ENCODE measurements at places on chromosomes 7 and 10.

DNA sequence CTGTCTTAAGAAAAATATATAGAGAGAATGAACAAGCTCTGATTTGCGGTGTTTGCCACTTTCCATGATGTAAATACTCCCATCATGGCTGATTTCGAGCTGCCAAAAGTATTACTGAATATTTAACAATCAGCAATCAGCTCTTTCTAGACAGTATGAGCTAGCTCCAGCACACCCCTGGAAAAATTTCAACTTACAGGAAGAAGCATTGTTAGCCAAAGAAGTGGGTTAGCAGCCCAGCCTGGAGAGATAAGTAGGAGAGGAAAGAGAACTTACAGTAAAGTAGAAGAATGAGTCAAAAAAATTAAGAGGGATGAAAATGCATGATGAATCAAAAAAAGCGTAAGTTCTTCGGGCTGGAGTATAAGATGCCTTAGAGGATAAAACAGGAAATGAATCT is 60.6 kb upstream of the ANK3 start:
- no peak for DNase-seq

- no peak for DNase-seq
These were observed 65.0 kb downstream of the DNAJC12 start for GRCh38 chr10:67772894-67773511.

GRCh38 chr7:39587393-39587792 is 21.2 kb downstream of the YAE1 start:
- no peak for DNase-seq

- DNase-seq = no peak
These were observed 118.1 kb upstream of the RHEB start for GRCh38 chr7:151637781-151638261.

DNA sequence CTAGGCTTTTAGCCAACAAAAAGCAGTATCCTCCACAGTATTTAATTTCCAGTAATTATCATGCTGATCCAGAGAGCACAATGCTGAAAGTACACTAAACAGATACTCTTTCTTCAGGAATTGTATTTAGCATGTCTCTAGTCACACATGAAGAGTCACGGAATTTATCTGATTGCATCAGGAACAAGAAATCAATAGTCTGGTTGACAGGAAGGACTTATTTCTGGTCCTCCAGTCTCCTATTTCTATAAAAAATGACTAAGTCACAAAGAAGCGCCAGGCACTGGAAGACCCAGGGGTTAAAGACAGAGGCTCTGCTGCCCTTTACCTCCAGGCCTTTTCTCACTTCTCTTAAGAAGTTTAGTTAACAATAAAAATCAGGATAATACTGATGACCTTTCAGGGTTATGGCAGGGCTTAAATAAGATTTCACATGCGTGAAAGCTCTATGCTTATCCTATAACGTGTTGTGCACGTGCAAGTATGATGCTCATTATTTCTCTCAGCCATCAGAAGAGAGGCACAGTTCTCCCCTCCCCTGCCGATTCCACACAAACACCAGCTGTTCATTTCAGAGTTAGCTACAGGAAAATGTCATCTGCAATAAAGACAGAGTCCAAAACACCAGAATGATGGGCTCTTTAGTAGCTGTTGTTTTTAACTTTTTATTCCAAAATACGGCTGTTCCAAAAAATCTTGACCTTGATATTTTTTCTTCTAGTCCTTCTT is 36.9 kb downstream of the SLC26A4 start:
- DNase-seq = no peak

GRCh38 chr7:41691286-41692190 is 11.4 kb downstream of the INHBA start:
- DNase-seq = no peak

GRCh38 chr7:620056-620455 is 100.4 kb upstream of the PDGFA start:
- DNase-seq = peak; percentile 59

GRCh38 chr10:101136007-101136707 is 5.1 kb downstream of the TLX1 start:
- peak; percentile 70 for DNase-seq

- DNase-seq = no peak
These were observed 104.1 kb downstream of the PPP1R3C start for GRCh38 chr10:91528768-91529167.

GRCh38 chr10:43231523-43232078 is 35.3 kb downstream of the RASGEF1A start:
- peak; percentile 31 for DNase-seq

DNA sequence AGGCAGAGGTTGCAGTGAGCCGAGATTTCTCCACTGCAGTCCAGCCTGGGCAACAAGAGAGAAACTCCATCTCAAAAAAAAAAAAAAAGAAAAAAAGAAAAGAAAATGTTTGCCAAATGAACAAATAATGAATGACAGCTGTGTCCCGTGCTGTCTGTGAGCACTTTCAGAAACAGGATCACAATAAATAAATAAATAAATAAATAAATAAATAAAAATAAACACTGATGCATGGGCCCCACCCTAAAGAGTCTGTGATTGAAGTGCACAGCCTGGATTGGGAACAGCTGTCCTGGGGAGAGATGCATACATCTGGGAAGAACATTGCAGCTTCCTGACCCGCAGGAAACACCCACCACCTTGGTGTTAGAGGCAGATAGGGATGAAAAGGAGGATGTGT is 123.6 kb downstream of the NPTX2 start:
- DNase-seq = no peak

DNA sequence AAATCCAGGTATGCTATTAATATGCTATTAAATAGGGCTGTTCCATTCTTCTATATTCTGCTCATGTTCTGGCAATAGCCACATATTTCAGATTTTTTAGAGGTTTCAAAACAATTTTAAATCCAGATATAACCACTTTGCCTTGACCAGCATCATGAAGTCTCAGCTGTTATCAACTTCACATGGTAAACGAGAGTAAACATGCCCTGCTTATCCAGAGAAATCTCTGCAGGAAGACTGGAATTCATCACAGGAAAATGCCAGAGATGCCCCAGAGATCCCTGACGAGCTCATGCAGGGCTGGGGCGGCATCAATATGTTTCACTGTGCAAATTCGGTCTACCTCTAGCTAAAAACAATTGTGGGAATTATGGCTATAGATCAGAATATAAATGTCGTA is 126.5 kb downstream of the FANK1 start:
- DNase-seq = no peak

GRCh38 chr7:996079-996872 is 13.3 kb downstream of the CYP2W1 start:
- DNase-seq = no peak

DNA sequence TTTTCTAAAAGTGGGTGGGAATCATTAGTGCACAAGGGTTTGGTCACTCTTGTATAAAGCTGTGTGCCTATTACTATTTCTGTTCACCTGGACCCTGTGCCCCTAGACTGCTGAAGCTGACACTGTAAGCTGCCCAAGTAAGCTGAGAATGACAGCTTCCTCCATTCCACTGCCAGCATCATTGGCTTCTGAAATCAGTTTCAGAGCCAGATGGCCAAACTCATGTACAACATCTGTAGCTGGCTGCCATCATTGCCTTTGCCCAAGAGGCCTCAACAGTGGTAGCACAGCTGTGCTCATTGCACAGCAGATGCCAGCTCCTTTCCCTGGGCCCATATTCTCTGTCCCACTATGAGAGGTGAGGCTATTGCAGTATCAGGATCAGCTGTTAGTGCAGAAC is 165.7 kb downstream of the CPEB3 start:
- no peak for DNase-seq

DNA sequence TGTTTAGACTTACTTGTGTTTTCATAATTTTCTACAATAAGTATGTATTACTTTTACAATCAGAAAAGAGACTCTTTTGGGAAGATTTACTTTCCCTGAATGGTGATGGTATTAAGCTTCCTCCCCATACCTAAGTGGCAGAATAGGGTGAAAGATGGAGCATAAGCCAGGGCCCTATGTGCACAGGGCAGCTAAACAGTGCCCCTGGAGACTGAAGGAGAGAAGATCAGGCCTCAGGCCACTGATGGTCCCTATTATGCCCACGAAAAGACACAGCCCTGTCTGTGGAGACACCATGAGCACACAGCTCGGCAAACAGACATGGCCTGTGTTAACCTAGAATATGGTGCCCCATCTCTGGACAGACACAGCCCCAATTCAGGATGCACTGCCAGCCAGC is 139.4 kb downstream of the OAT start:
- DNase-seq = no peak

- DNase-seq = no peak
These were observed 43.6 kb upstream of the CARD11 start for GRCh38 chr7:3087243-3087755.

- no peak for DNase-seq
These were observed 24.1 kb upstream of the MAT1A start for GRCh38 chr10:80313523-80313922.
